ENCODE measurements at places on chromosomes 3 and 15. TPM values are rescaled to one million over a fixed set of nuclear protein-coding genes. Genes with fewer than 3 reads are reported as not detected.

GRCh38 chr3:30775040-30775439 lies 119.4 kb downstream of the GADL1 start:
- no peak overlapping the region for H3K4me3 ChIP-seq
- DNase-seq: no peak
- H3K27ac ChIP-seq: no peak overlapping the region
- H3K27me3 ChIP-seq: peaks cover 4% of the 10 kb centered on the region
- H3K36me3 ChIP-seq: no peaks in the 10 kb centered on the region

DNA sequence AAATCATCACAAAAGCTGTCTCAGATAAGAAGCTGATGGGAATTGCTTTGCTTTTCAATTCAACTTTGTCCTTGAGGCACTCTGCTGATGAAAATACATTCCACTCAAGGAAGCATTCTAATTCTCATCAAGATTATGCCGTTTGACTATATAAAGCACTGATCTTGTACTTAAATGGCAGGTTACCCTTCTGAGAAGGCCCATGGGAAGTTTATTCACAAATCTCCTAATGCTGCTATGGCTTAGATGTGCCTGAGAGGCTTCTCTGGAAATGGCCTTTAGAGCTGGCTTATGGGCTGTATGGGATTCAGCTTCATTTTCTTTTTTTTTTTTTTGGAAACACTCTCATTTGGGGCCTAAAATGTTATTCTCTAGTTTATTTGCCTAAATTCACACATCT lies 69.7 kb upstream of the ARNT2 start:
- H3K27me3 ChIP-seq: peaks cover 9% of the 10 kb centered on the region
- no peaks in the 10 kb centered on the region for H3K36me3 ChIP-seq

GRCh38 chr3:72816862-72817355 lies 31.3 kb downstream of the SHQ1 start:
- peaks cover 14% of the 10 kb centered on the region for H3K4me1 ChIP-seq
- H3K27ac ChIP-seq: no peak overlapping the region
- H3K36me3 ChIP-seq: peaks cover 6% of the 10 kb centered on the region
- no peak for DNase-seq
- no peaks in the 10 kb centered on the region for H3K27me3 ChIP-seq
- H3K4me3 ChIP-seq: no peak overlapping the region

GRCh38 chr15:77632534-77633133 lies at the start of gene LINGO1:
LINGO1 (minus strand) TSS chr15:77632912; CDS start chr15:77632315, 597 bp downstream.
- H3K27me3 ChIP-seq: peaks cover 56% of the 10 kb centered on the region
- no peak for DNase-seq
- peaks cover 9% of the 10 kb centered on the region for H3K4me1 ChIP-seq
- H3K36me3 ChIP-seq: no peaks in the 10 kb centered on the region
- H3K4me3 ChIP-seq: no peak within 1 kb of the TSS

- DNase-seq: no peak
- H3K36me3 ChIP-seq: peaks cover 11% of the 10 kb centered on the region
- peak overlapping the region; percentile 89 for H3K27ac ChIP-seq
Measured at GRCh38 chr3:33437556-33438283, 2.5 kb downstream of the UBP1 start.

GRCh38 chr3:23961066-23961465 lies 16.0 kb downstream of the NR1D2 start:
- no peak overlapping the region for H3K4me3 ChIP-seq
- peaks cover 3% of the 10 kb centered on the region for H3K36me3 ChIP-seq
- no peaks in the 10 kb centered on the region for H3K27me3 ChIP-seq
- no peak for DNase-seq
- peaks cover 14% of the 10 kb centered on the region for H3K4me1 ChIP-seq

- no peak overlapping the region for H3K4me3 ChIP-seq
- H3K27me3 ChIP-seq: no peaks in the 10 kb centered on the region
- no peak for DNase-seq
- peak overlapping the region; percentile 4 for H3K27ac ChIP-seq
- H3K36me3 ChIP-seq: peaks cover 21% of the 10 kb centered on the region
Measured at GRCh38 chr15:91861223-91861622, 7.7 kb downstream of the SLCO3A1 start.

The HCLS1 gene
- 382 TPM for total RNA-seq

The RHOA gene
- total RNA-seq: 505 TPM

The RFC4 gene
- total RNA-seq: 89.3 TPM

All from activated CD4-positive, alpha-beta memory T cell treated with anti-CD3 and anti-CD28 coated beads, Interleukin-2, amount 10 ng/mL, durations not matched to agents 7 days and 5 days (primary cell).